Karpas-422 (cell line): ENCODE measurements at places on chromosomes 6 and 20.

DNA sequence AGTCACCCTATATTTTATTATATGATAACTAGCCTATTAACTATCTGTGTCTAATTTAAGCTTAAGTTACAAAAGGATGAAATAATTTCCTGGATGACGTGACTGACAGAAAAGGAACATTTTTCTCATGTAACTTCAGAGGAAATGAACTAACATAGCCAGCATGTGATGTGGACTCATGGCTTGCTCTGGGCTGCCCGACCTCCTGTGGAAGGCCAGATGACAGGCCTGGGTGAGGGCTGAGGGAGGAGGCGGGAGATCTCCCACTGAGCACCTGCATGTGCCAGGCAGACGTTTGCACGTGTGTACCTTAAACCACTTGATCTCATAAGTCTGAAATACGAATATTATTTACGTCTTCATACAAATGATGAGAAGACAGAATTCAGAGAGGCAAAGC lies 321.1 kb downstream of the SYNE1 start:
- DNase-seq = no peak

GRCh38 chr6:154479351-154479769 lies 31.1 kb downstream of the CNKSR3 start:
- no peak for DNase-seq

DNA sequence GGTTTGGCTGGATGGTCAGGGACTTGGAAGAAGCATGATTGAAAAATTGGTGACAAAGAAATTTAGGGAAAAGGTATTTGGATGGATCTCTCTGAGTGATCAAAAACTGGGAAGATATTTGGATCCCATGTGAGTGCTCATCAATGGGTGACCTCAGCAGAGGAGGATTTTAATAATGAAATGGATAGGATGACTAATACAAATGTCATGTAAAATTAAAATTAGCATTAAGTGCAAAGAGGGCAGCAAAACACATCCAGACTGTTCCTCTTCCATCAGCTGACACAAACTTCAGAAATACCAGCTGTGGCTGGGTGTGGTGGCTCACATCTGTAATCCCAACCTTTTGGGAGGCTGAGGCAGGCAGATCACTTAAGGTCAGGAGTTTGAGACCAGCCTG lies 151.7 kb downstream of the THBS2 start:
- no peak for DNase-seq

DNA sequence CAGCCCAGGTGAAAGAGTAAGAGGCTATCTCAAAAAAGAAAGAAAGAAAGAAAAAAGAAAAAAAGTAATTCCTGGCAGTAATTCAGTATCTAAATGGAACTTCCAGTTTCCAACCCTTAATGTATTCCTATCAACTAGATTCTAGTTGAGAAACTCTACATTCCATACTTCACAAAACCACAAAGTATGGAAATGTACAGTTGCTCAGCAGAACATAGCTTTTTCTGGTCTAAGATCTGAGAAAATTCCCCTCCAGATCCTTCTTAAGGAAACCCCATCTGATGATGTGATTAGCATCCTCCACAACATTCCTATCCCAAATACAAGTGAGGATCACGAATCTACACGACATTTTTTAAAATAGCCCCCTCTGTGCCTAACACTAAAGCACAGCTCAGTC lies 3.6 kb downstream of the ARMH2 start:
- DNase-seq = no peak

- no peak for DNase-seq
Measured at GRCh38 chr6:22766979-22767378, 197.6 kb downstream of the HDGFL1 start.

DNA sequence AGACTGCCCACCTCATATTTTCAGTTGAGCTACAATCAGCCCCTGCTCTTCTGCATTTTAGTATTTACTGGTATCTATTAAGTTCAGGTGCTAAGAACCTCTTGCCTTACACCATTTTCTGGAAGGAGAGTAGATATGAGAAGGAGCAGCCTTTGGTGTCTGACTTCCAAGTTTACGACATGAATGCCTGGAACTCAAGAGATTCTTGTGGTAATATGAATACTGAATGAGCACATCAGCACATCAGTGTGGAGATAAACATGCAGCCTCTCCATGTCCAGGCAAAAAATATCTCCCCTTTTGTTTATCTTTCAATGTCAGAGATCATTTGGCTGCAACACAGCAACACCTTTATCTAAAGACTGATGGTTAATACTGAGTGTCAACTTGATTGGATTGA lies 65.8 kb upstream of the THEMIS start:
- DNase-seq = no peak

DNA sequence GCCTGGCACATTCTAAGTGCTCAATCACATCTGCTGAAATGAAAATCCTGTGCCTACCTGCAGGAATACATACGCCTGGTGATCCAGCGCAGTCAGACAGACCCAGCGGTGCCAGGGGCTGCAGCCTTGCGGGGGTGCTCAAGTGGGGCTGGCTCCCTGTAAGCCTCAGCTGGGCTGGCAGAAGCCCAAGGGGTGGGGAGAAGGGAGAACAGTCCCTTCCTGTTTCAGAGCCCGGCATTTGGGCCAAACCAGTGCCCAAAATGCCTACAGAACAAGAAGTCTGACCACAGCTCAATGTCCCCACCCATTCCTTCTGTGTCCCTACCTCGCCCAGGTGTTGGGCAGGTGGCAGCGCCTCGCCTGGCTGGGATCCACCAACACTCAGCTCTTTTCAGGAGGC lies 22.6 kb downstream of the KCNK15 start:
- no peak for DNase-seq
